ENCODE measurements at places on chromosomes 11 and 22.

DNA sequence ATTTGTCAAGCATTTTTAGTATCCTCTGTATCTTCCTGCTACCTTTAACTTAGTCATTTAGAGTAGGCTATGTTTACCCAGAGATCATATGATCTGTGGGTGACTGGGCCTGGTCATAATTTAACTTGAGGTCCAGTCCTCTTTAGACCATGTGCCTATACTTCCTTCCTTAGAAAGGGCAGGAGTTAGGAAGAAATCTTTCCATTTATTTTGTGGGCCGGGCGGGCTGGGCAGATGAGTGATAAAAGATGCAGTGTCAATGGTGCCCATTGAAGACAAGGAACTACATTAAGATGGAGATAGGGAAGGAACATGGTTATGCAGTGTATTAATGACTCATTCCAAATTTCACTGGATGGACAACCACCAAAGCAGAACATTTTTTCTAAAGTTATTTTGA, 30.9 kb upstream of the PDE3B start:
- no peak for DNase-seq

DNA sequence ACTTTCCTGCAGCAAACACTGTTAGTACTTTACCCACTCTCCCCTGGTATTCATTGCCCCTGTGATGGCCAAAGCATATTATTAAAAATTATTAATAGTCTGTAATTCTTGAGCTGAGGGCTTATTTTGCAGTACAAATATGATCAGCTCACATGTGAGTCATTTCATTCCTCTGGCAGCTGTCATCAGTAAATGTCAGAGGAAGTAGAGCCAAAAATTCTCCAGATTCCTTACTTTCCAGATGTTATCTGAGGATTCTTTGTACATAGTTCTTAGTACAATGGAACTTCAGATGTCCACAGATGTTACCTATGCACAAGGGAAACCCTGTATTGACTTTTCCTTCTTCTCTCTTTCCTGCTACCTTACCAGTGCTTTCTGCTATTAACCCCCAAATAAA, 12.5 kb downstream of the OR5B3 start:
- DNase-seq: no peak

DNA sequence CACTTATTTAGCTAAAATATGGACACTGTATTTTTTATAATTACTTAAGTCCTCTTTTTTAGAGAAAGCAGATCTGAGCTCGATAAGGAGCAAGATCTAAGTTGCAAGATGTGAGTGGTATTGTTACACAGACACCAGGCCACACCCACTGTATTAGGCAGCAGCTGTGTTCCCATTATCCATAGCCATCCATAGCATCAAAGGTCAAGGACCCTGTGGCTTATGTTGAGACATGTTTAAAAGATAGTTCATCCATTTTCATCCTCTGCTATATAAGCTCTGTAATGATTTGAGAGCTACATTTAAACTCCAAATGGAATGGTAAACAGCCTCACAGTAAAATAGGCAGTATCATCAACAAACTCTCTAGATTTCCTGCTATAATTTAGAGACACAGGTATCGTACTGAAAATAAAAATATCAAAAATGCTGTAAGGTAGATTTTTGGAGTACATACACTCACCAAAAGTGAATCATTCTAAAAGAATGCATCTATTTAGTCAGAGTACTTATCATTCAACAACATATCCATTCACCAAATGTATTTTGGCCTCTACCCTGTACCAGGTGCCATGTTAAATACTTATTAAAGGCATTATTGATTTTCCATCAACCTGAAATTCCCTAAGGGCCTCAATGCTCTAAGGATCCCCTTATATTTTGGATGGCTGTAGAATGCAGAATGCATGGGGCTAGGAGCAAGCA, 574.0 kb downstream of the LRRC4C start:
- no peak for DNase-seq

- DNase-seq: no peak
Observed at GRCh38 chr11:45806072-45806933, 1.4 kb downstream of the SLC35C1 start.

- DNase-seq: no peak
Observed at GRCh38 chr11:128174465-128175291, 412.7 kb downstream of the ETS1 start.

GRCh38 chr11:93498641-93499040, 44.5 kb downstream of the SMCO4 start:
- DNase-seq: no peak

All from stimulated activated CD4-positive, alpha-beta T cell treated with anti-CD3 and anti-CD28 coated beads, Interleukin-1b, Interleukin-23, amount 100 ng/mL, for 24 hours (primary cell).